ENCODE measurements at places on chromosomes 4 and X. TPM values are rescaled to one million over a fixed set of nuclear protein-coding genes. Genes with fewer than 3 reads are reported as not detected.

PDZD4 gene
- 0.32 TPM for total RNA-seq

ANOS1 gene
- 1.9 TPM for total RNA-seq

DACH2 gene
- total RNA-seq: 0.32 TPM

PABPC4L gene
- 12.2 TPM for total RNA-seq

PRSS48 gene
- not detected for total RNA-seq

- peak; percentile 1 for DNase-seq
Observed at GRCh38 chr4:46937493-46937892, 28.4 kb upstream of the COX7B2 start.

DNA sequence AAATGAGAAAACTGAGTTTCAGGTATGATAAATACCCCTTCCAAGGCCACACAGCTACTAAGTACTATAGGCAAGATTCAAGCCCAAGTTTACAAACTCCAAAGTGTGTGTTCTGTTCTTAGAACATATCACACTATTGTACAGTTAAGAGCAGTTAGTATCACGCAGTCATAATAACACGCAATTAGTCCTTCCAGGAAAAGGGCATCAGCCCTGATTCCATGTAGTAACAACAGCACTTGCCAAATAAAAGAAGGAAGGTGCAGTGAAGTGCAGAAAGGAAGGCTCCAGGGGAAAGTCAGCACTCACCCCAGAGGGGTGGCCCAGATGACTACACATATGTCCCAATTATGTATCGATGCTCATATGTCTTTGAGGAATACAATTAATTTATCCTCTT lies 4.4 kb downstream of the TASL start:
- DNase-seq: no peak

DNA sequence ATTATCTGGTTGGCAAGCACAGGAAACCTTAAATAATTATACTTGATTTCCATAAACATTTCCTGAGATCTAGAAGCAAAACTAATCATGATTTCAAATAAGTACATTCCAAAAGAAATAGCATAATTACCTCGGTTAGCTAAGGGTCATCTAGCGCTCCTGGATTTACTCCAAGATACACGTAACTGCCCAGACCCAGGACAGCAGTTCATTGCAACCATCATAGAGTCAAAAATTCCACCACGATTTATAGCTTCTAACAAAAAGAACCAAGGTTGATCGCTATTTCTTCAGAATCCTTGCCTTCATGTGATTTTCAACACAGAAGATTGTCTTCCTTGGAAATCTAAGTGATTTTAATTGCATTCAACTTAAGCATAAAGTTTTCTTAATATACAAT lies 1235.5 kb upstream of the TENM3 start:
- DNase-seq: no peak

DNA sequence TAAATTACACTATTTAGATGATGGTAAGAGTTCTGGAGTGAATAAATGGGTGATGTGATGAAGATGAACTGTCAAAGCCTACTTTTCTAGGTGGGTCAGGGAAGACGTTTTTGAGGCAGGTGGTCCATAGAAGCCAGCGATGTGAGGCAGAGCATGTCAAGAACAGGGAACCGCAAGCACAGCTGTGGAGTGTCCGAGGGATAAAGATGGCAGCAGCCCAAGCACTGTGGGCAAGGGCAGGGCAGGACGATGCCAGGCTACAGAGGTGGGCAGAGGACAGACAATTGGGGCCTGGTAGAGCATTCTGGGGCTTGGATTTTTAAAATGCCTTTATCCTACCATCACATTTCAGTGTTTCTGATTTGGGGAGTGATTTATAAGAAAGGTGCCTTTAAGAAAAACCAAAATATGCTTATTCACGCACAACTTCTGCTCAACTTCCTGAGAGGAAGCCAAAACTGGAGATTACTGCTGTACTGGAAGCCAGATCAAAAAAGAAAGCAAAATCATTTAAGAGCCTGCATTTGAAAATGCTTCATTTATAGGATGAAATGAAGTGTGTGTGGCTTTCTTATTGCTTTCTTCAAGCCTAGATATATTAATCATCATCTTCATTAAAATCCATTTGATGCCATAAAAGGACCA lies 119.0 kb upstream of the WDR17 start:
- no peak for DNase-seq

GRCh38 chr4:127642169-127642568 lies 9.4 kb downstream of the INTU start:
- no peak for DNase-seq

GRCh38 chrX:43962636-43963035 lies 10.6 kb downstream of the NDP start:
- DNase-seq: no peak

DNA sequence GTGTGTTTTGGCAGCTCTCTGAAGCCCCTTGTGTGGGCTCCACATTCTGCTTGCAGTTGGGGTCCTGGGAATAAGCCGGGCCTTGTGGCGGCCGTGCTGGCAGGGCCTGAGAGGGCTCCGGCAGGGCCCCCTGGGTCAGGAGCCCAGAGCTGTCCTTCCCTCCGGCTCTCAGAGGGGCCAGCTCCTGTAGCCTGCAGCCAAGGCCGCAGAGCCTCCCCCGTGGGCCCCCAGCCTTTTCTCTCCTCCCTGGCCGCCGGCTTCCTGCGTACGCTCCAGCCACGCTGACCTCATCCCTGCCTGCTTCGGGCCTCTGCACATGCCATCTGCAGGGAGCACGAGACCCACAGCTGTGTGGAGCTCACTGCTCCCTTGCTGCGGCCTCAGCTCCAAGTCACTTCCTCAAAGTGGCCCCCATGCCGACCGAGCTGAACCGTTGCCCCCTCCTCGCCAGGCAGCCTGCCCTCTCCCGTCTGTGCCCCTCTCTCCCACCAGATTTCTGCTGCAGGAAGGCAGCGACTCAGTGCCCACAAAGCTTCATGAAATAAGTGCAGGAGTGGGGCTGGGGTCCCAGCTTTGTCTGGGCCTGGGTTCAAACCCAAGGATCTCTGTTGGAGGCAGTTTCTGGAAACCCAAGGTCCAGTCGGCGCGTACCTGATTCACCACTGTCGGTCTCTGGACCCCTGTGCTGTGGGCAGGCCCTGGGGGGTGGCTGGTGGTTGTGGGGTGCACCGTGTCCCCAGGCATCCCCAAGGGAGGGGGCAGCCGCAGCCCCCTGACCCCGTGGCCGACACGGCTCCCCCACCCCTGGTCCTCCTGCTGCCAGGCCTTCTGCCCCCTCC lies 57.1 kb upstream of the NKX1-1 start:
- DNase-seq: peak; percentile 37

DNA sequence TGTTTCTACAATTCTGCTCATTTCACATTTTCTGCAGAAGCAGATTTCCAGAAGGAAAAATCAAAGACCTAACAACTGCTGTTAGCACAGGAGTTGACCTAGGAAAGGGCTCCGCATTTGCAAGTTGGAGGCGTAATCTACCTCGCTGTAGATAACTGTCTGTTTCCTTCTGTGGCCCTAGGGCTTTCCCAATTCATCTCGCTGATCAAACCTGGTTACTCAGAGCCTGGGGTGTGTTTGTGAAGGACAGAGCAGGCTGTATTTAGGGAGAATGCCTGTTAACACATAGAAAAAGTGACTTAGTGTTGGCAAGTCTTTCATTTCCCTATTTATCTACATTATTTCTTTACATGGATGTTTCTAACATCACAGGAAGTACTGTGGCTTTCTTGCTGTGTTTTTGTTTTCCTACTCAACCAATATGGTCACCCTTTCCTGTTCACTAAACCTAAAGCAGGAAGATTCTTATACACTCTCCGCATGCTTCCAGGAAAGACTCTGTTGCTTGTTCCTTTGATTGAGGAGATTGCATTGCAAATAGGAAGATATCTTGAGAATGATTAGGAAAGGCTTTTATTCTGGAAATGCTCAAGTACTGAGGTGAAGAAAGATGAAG lies 40.5 kb downstream of the AGA start:
- no peak for DNase-seq

DNA sequence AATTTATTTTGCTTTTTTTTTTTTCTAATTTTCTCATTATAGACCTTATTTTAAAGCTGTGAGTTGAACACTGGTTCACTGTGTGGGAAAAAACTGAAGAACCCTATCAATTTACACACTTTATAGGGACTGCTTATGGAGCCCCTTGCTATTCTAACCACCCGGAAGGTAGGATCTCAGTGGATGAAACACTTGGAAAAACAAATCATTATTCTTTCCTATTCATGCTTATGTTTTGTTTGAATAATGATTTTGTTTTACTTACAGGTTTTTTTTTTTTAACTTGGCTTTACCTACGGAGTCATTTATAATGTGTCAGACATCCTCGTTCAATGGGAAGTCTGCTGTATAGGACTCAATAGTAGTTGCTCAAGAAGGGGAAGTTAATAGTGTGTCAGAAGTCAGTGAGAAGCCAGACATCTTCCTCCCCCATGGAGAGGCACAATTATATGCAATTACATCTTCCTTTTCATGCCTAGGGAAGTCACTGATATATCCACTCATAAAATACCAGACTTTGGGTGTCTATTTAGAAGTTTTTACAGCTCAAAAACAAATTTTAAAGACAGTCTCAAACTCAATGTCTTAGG lies 113.2 kb downstream of the ARSF start:
- no peak for DNase-seq

DNA sequence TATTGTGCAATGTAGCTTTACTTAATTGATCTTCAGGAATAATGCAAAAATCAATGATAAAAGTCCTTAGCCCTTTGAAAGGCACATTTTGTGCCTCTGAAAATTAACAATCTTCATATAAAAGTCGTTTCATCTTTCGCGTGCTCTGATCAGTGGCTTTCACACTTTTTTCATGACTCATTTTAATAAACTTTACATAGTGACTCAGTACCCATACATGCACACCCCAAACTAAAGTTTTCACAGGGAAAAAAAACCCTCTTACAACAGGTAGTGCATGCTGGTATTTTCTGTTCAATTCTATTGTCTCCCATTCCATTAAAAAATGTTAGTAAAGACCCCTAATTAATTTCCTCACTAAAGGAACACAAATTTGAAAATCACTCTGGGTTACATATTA lies 21.5 kb downstream of the RWDD4 start:
- peak; percentile 24 for DNase-seq

GRCh38 chr4:81789158-81789557 lies 317.5 kb upstream of the RASGEF1B start:
- no peak for DNase-seq

- no peak for DNase-seq
Observed at GRCh38 chrX:6778544-6779503, 243.9 kb upstream of the VCX3A start.

GRCh38 chr4:36128689-36129088 lies 115.6 kb downstream of the ARAP2 start:
- DNase-seq: peak; percentile 42

Data from fibroblast of villous mesenchyme (primary cell).